ENCODE measurements at places on chromosomes 2 and 18.

- no peak for DNase-seq
Measured at GRCh38 chr2:48965204-48965603, 189.1 kb downstream of the FSHR start.

GRCh38 chr2:130302164-130302886 lies 40.4 kb upstream of the IMP4 start:
- DNase-seq, result no peak

- DNase-seq, result no peak
Measured at GRCh38 chr18:25237571-25238267, 114.2 kb downstream of the ZNF521 start.

DNA sequence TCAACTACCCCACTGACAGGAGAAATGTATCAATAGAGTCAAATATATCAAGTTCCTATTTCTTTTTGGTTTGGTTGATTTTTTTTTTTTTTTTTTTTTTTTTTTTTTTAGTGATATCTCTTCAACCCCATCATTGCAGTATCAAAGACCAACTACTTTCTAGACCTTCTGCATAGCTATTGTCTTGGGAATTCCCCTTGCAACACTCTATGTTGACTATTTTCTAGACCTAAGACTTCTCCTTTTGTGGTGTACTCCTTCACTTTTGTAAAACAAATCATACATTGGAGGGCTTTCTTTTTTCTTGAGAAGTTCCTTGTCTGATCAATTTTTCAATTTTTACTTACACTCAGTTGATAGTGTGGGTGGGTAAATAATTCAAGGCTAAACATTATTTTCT lies 46.5 kb upstream of the NR4A2 start:
- peak; percentile 45 for DNase-seq

DNA sequence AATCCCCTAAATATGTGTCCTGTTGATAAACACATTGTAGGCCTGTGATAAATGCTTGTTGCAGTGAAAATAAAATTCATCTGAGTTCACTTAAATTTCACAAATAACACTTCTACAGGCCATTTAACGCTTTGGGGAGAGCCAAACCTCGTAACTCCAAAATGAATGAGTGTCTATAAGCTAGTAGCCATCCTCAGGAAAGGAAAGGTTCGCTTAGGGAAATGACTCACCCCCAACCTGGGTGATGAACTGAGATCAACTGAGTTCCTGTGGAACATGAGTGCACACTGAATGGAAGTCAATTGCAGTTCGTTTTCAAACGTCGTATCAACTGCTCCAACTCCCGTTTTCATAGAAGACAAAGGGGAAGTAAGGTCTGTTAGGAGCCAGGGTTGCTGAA lies 527.6 kb upstream of the ID2 start:
- no peak for DNase-seq

DNA sequence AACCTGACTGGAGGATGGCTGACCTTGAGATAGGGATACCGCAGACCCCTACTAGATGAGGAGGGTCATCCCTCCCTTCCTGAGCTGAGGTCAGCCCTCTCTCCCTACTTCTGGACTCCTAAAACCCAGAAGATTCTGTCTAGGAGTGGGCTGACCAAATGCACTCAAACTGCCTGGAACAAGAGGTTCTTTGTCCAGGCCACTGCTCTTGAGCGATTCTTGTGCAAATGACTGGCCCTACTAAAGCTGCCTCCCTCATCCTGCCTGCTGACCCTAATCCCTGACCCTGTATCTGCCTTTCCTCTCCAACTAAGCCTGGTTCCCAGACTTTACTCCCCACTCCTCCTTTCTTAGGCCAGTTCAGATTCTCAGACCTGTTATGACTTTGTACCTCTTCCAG lies 56.2 kb downstream of the EFR3B start:
- DNase-seq, result no peak

GRCh38 chr2:119739580-119740255 lies 20.0 kb upstream of the PTPN4 start:
- DNase-seq, result no peak

DNA sequence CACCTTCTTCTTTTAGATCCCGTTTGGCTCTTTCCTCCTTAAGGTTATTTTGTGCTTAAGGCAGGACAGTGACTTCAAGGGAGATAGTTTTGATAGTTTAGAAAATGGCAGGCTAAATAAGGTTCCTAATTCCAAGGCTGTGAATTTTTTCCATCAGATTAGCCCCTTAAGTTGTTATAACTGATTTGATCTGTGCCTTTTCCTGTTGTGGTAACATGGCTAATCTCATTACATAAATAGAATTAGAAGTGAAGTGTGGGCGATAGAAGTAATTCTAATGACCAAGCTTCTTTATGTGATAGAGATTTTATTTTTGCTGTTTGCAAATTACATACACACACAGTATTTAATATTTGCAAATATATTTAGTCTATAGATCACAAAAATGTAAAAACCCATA lies 102.0 kb downstream of the MYO1B start:
- no peak for DNase-seq

DNA sequence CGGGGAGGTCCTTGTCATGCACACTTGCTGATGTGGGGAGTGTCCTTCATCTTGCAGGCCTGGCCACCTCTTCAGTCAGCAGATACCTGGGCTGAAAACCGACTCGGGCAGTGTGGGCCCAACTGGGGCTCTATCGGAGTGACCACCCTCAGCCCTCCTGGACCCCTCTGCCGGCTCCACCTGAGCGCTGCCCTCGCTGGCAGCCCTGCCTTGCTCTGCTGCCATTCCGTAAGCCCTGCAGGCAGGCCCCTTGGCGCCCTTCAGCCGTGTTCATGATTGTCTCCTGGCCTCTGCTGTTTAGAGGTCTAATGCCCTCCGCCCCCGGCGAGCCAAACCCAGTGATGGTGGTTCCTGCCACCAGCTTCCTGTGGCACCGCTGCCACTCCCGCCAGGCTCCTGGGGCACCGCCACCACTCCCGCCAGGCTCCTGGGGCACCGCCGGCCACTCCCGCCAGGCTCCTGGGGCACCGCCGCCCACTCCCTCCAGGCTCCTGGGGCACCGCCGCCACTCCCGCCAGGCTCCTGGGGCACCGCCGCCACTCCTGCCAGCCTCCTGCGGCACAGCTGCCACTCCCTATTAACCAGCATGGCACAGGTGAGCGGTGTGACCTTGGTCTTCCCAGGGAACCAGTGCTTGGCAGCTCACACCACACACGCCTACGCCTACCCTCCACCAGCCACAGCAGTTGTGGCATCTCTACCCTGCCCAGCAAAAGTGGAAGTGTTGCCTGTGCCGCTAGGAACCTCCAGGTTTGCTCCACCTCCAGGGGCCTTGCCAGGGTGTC lies 15.9 kb downstream of the CAPN10 start:
- DNase-seq, result no peak

- no peak for DNase-seq
Measured at GRCh38 chr2:234814374-234814773, 137.4 kb upstream of the SH3BP4 start.

DNA sequence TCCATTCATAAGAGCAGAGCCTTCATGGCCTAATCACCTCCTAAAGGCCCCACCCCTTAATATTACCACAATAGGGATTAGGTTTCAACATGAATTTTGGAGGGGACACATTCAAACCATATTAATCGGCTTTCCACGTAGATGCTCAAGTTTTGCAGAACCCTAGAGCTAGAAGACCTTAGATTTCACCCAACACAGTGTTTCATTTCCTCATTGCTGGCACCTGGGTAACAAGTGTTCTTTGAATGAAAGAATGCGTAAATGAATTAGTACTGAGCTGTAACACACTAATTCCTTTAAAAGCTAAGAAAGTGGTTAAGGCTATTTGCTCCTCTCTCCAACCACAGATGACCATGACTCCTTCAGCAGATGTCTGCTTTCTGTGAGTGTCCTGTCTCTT lies 252.5 kb downstream of the SMAD2 start:
- no peak for DNase-seq

GRCh38 chr2:24304098-24304497 lies 56.2 kb downstream of the ITSN2 start:
- DNase-seq, result no peak

DNA sequence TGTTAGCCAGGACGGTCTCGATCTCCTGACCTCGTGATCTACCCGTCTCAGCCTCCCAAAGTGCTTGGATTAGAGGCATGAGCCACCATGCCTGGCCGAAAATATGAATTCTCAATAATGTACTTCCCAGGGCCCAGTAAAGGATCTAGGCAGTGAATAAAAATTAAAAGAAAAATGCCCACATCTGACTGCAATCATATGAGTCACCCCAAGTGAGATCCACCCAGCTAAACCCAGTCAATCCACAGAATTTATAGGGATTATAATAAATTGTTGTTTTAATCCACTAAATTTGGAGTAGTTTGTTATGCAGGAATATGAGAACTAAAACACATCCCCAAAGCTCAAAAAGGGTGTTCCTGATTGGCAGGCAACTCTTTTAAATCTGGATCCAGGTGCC lies 93.5 kb upstream of the STK39 start:
- DNase-seq, result no peak

DNA sequence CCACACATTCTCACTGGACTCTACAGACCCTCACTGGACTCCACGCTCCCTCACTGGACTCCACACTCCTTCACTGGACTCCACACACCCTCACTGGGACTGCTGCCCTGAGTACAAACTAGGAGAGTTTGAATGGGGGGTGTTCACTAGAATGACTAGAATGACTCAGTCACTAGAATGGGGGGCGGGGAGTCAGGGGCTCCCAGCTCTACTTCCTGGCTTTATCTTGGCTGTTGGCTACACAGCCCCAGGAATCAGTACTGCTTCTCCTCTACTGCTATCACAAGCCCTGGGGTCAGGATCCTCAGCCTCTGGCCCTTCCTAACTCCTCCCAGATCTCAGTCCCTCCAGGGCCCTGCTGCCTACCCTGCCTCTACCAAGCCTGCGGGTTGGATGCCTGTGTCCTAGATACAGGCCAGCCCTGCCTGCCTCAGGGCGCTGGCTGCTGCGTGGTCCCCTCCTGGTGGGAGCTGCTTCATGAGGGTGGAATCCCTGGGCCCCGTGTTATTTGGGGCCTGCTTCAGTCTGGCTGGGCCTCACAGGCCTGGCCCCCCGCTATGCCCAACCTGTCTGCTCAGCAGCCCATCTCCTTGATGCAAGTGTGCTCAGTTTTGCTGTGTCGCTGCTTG lies 7.8 kb downstream of the PTMA start:
- no peak for DNase-seq

DNA sequence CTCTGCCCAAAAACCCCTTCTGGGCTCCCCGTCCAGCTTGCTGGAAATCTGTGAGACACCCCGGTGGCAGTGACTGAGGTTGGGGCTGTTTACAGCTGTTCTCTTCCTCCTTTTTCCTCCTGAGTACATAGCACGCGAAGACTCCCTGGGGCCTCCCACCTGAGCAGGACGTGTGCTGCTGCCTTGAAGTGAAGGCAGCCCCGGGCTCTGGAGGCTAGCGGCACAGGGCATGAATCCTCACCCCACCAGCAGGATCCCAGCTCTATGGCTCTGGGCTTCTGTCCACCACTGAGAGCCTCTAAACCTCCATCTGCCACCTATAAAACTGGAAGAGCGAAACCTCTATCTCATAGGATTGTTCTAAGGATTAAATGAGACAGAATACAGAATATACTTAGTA lies 182.5 kb downstream of the TMEM163 start:
- DNase-seq, result no peak

GRCh38 chr2:196591621-196592022 lies 47.9 kb upstream of the CCDC150 start:
- no peak for DNase-seq

DNA sequence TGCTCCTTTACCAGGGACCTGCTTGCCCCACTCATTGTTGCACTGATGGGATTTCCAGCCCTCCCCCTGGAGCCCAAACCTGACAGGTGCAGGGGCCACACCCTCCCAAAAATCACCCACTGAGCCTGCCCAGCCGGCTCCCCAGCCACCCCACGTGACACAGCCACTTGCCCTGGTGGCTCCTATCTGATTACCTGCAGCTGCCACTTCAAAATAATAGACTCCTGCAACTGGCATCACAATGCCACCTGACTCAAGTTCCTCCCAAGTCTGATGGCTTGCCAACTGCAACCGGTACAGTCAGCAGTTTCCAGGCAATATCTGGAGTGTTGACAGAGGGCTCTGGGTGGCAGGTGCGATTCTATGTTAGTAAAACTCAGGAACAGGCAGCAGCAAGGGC lies 66.2 kb downstream of the CRACDL start:
- no peak for DNase-seq

- no peak for DNase-seq
Measured at GRCh38 chr18:58175122-58175785, 131.2 kb downstream of the NEDD4L start.

DNA sequence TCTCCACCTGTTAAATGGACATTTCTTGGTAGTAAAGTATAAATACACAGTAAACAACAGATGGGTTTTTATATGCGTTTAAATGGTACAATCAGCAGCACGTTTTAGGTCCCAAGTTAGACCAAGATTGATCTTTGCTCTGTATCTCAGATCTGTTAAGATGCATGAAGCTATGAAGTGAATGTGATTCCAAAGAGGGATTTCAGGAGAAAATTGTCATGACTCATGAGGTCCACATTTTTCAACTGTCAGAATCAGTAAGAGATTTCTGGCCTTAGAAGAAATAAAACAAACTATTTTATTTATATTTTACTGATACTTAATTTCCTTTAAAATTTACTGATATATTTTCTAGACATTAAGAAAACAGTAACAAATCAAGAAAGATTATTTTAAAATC lies 142.7 kb downstream of the EML6 start:
- no peak for DNase-seq

- no peak for DNase-seq
Measured at GRCh38 chr2:188076149-188077056, 215.3 kb upstream of the GULP1 start.

- peak; percentile 72 for DNase-seq
Measured at GRCh38 chr18:76943542-76944339, 121.4 kb downstream of the ZNF236 start.

DNA sequence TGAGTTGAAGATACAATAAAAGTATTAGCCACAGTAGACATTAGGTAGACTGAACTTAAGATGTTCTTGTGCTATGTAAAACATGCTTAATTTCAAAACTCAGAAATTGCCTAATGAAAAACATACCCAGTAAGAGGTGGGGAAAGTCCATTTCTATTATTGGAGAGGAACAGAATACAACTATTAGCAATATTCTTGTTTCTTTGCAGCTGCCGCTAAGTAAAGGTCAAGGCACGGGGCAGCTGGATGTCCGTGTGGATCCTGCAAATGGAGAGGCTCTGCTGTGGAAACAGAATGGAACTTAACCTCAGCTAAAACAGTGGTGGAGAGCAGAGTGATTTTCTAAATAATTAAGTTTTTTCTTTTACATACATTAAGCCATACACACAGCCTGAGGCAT lies 139.2 kb upstream of the ARHGAP28 start:
- no peak for DNase-seq

DNA sequence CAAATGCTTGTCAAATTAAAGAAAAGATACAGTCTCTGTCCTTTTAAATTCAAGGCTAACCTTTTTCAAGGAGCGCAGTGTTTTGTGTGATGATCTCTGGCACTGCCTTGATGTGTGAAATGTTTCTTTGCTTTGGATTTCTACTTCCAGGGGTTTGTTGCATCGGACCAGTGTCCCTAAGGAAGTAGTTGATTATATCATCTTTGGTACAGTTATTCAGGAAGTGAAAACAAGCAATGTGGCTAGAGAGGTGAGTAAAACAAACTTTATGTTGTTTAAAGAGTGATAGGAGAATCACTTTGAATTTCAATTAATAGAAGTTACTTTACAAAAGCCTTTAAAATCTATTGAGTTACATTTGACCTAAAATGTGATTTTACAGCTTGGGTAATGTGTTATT lies 28.8 kb downstream of the HADHB start:
- DNase-seq, result peak; percentile 48

Data from suppressor macrophage treated with lipopolysaccharide for 4 hours (primary cell).